ENCODE measurements at places on chromosomes 6 and 20.

DNA sequence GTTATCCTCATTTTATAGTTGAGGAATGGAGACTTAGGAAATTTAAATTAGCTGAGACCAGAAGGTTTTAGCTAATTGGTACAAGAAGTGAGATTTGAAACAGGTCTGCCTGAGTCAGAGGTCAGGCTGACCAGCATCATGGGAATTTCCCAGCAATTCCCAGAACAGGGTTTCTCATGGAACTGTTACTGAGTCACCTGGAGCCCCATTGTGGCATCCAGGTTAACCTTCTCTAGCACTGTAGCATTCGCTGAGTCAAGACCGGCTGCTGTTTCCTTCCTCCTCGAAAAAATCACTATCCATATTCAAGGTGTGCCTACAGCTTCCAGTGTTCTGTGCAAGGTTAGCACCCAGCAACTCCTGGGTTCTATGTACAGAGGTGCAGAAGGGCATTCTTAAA lies 238.0 kb upstream of the MAN1A1 start:
- no peak for DNase-seq

GRCh38 chr20:45268531-45268930 lies 14.2 kb upstream of the SLPI start:
- DNase-seq, result no peak

DNA sequence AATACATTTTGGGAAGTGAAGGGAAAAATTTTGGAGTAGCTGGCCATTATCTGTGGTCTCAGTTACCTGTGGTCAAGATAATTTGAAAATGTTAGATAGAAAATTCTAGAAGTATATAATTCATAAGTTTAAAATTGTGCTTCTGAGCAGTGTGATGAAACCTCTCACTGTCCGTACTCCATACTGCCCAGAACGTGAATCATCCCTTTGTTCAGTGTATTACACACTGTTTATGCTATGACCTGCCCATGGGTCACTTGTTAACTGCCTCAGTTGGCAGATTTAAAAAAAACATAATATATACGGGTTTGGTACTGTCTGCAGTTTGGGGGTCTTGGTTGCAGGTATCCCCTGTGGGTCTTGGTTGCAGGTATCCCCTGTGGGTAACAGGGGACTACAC lies 4.1 kb upstream of the CALHM5 start:
- DNase-seq, result no peak

DNA sequence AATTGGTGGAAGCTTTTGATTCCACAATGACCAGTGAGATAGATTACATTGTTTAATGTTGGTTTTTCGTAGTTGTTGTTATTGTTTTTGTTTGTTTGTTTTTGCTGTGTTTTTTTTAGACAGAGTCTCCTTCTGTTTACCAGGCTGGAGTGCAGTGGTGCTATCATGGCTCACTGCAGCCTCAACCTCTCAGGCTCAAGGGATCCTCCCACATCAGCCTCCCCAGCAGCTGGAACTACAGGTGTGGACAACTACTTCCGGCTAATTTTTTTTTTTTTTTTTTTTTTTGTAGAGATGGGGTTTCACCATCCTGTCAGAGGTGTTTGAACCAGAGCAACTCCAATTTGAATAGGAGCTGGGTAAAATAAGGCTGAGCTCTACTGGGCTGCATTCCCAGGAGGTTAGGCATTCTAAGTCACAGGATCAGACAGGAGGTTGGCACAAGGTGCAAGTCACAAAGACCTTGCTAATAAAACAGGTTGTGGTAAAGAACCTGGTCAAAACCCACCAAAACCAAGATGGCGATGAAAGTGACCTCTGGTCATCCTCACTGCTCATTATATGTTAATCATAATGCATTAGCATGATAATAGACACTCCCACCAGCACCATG lies 10.9 kb upstream of the AKAP12 start:
- no peak for DNase-seq

GRCh38 chr20:35595456-35595855 lies 20.2 kb upstream of the SPAG4 start:
- DNase-seq, result no peak

GRCh38 chr6:8944548-8944947 lies 509.2 kb upstream of the SLC35B3 start:
- no peak for DNase-seq

DNA sequence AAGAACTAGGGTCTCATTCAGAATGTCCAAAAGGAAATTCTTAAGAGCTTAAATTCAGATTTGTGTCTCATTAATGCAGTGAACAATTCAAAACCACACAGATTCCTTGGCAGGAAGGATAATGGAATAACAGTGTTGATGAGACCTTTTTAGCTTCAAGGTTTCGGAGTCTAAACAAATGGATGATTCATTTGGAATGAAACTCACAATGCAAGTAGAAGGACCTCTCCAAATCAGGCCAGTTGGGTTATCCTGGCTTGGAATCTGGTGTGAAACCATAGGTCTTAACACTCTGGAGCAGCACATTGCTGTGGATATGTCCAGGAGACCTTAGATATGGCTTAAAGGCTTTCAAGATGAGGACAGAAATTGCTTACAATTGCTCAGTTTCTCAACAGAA lies 44.9 kb downstream of the KCTD20 start:
- no peak for DNase-seq

- DNase-seq, result no peak
Measured at GRCh38 chr6:104921896-104922295, 35.0 kb upstream of the LIN28B start.

DNA sequence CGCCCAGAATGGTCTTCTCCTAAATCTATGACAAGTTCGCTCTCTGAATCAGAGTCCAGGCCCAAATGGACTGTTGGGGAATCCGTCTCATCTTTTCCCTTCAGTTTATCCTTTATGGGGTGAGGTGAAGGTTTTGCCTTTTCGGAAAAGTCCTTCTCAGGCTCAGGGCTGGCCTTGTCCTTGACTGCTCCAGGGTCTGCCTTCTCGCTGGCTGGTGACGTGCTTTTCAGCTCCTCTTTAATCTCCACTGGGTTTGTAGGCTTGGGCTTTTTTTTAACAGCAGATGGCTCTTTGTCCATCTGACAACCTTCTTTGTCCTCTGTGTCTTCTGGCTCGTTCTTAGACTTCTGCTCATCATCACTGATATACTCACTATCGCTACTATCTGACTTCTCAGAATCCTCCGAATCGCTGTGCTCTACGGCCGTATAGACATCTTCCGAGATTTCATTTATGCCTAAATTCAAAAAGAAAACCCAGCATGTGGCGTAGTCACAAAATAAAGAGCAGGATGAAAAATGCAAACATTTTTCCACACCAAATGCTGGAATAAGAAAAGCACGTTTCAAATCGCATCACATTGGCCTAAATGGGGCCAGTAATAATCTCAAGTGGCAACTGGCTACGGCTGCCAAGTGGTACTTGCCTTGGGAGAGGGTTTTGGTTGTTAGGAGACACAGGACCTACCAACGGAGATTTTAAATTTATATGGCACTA lies 110.3 kb downstream of the ZMYND8 start:
- DNase-seq, result no peak

DNA sequence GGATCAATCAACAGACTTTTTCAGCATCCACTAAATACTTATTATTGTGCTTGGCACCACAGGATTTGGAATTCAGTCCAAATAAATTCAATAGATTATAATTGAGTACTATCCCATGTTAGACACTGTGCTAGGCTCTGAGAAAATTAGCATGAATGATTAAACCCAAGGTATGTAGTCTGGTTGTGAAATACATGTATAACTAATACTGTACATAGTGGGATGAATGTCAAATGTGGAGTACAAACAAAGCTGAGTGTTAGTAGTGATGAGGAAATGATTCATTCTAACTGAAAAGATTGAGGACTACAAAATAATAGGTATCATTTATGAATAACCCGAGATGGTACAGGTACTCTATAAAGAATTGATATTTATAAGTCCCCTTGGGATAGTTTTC lies 111.9 kb upstream of the FLRT3 start:
- DNase-seq, result no peak

DNA sequence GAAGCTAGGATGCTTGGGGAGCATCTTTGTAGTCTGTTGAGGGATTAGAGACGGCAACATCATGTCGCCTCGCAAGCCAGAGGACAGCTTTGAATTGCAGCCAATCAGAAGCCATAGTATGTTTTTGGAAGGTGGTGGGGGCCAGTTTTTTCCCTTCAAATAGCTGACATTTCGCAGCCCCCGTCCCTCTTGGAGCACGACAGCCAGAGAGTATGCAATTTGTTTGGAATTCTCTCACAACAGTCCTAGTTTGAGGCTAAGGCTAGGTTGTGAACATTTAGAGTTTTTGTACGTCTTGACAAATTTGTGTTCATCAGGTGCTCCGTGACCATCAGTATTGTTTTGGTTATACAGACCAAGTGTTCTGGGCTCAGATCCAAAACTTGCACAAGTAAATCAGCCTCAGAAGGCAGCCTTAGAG lies 83.3 kb downstream of the PLCB1 start:
- DNase-seq, result no peak

- DNase-seq, result no peak
Measured at GRCh38 chr6:72175916-72176315, 289.6 kb downstream of the RIMS1 start.

DNA sequence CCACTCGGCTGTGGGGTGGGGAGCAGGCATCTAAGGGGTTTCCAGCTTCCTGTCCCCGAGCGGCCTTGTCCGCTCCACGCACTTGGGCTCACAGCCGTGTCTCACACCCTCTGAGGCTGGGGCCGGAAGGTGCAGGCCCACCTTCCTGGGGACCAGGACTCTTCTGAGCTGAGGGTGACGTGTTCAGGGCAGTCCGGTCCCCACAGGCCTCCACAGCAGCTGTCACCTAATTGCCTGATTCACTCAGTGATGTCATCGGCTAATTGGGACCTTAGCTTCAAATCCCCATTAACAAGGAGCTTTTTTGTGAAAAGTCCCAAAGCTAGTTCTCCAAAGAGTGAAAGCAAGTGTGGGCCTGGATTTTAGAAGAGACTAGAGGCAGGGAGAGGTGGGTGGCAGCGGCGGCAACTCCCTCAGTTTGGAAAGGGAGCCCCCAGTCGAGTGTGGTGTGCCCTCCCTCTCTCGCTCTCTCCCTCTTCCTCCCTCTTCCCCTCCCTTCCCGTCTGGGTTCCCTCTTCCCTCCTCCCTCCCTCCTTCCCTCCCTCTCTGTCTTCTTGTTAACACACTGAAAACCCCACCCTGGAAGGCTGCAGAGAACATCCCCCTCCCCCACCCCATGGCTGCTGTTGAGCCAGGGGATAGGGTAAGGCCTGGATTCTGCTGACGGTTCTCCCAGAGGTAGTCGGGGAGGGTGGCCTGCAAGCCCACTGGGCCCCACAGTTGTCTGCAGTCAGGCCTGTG lies 39.0 kb downstream of the MYT1 start:
- no peak for DNase-seq

Measured in H1 (cell line).